ENCODE measurements at places on chromosomes 7 and 10. TPM values are rescaled to one million over a fixed set of nuclear protein-coding genes. Genes with fewer than 3 reads are reported as not detected.

The NPC1L1 gene
- polyA plus RNA-seq = 2.4 TPM

The HOXA2 gene
- 1.3 TPM for polyA plus RNA-seq

The LGI1 gene
- polyA plus RNA-seq = not detected

The MBL2 gene
- not detected for polyA plus RNA-seq
